ENCODE measurements at places on chromosomes 7 and 10.

- no peak for DNase-seq
Measured at GRCh38 chr10:106825576-106826364, 338.7 kb downstream of the SORCS1 start.

DNA sequence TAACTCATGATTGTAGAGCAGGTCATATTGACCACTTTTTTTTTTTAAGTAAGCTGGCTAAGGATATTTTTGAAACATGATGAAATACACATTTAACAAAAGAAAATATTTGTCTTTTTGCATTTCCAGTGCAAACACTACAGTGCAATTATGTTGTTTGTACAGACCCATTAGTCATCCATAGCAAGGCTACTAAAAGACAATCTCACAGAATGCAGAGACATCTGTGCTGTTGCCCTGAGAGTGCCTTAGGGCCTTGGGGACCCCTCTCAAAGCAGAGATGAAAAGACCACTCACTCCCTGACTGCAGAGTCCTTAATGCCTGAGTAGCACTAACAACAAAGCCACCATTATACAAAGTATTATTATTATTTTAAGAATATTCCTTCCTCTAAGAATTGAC, 104.5 kb downstream of the NRCAM start:
- no peak for DNase-seq

- DNase-seq, result no peak
Measured at GRCh38 chr10:31071232-31072005, 39.8 kb upstream of the ZNF438 start.

- DNase-seq, result no peak
Measured at GRCh38 chr10:76115471-76116155, 684.2 kb downstream of the LRMDA start.

DNA sequence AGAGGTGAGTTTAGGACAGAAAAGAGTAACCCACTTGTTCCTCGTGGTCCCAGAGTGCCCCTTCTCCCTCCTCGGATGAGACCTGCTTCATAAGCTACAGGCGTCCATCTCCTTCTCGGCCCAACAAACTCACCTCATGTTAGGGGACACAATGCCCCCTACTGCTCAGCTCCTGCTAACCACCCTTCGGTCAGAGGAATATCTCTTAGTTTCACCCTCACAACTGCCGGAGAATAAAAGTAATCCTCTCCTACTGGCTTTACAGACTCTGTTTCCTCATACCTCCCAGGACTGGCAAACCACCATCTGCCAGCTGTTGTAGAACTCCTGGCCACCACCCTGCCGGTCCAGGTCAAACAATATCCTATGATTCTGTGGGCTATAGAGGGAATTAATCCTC, 3.2 kb downstream of the AKR1B15 start:
- no peak for DNase-seq

DNA sequence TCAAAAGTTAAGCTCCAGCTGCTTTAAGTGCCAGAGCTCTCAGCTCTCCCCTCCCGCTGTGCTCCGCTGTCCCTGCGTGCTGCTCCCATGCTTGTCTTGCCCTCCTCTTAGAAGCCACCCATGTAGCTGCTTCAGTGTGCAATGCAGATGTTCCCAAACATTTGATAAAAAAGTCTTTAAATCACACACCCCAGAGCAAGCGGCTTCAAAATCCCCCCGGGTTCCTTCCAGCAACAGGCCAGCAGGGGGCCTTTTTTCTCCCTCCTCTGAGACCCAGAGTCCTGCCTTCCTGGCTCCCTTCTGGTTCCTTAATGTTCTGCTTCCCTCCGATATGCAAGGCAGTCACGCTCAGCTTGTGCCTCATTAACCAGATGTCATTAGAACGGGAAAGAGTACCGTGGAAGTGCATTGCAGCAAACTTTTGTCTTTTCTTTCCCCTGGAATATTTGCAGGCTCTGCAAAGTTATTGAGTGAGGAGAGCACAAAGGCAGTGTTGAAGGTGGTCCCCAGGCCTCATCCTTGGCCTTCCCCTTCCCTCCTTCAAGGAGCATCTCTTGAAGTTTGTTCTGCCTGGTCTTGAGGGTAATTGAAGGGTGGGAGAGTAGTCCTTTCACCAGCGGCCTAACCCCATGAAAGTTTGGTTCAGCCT, 25.5 kb downstream of the LDB3 start:
- no peak for DNase-seq

DNA sequence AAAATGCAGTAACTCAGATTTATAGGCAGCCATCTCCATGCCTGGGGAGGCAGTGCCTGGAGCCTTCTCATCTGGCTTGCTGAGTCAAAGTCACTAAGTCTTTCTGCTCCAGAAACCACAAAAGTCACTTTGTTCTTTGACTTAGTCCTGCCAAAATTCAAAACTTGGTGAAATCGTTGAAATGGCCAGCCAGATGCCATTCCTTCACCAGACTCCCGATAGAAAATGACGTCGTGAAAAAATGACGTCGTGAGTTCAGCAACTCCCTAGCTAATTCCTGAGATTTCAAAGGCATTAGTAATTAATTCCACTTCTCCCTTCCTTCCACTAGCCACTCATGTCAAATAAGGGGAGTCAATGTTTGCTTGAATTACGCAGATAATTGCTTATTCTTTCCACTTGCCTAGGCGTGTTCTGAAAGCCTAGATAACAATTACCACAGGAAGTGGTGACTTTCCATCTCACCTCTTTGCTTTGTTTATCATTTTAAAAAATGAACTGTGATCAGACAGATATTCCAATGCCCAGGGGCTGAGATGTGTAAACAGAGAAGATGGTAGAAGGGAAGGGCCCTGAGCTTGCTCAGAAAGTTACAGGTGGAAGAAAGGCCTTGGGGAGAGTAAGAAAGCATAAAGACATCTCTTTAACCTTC, 48.5 kb upstream of the OSBPL3 start:
- DNase-seq, result no peak

DNA sequence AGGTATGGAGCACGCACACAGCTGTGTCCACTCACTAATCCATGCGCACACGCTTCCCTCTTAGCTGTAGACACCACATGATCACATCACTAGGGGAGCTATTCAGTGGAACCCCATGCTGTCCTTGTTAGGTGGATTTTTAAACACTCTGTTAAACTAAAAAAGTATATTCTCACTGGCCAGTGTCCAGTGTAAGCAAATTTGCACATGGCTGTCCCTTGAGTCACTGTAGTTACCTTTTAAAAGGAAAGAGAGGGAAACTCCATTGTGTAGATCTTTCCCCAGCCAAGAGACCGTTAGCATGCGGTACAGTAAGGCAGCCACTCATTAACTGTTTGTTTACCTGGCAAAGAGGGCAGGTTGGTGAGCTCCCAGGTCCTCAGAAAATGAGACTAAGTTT, 81.6 kb upstream of the INSYN2A start:
- no peak for DNase-seq

GRCh38 chr10:61503051-61503450, 49.9 kb upstream of the TMEM26 start:
- no peak for DNase-seq

GRCh38 chr10:69223028-69223342, 2.9 kb downstream of the HKDC1 start:
- no peak for DNase-seq

GRCh38 chr10:17585016-17585415, 32.2 kb downstream of the HACD1 start:
- no peak for DNase-seq

DNA sequence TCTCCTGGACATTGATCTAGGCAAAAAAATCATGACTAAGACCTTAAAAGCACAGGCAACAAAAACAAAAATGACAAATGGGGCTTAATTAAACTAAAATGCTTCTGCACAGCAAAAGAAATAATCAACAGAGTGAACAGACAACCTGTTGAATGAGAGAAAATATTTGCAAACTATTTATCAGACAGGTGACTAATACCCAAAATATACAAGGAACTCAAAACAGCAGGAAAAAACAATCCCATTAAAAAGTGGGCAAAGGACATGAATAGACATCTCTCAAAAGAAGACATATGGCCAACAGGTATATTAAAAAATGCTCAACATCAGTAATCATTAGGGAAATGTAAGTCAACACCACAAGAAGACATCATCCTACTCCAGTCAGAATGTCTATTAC, 166.8 kb downstream of the MTERF1 start:
- DNase-seq, result no peak

- no peak for DNase-seq
Measured at GRCh38 chr7:40077849-40078248, 56.6 kb downstream of the MPLKIP start.

- no peak for DNase-seq
Measured at GRCh38 chr10:69558559-69558958, 14.7 kb downstream of the NEUROG3 start.

- DNase-seq, result no peak
Measured at GRCh38 chr7:145643981-145644380, 472.6 kb upstream of the CNTNAP2 start.

GRCh38 chr7:137297551-137298463, 45.7 kb downstream of the PTN start:
- DNase-seq, result no peak

- DNase-seq, result no peak
Measured at GRCh38 chr7:95427914-95428516, 6.8 kb downstream of the PON2 start.

DNA sequence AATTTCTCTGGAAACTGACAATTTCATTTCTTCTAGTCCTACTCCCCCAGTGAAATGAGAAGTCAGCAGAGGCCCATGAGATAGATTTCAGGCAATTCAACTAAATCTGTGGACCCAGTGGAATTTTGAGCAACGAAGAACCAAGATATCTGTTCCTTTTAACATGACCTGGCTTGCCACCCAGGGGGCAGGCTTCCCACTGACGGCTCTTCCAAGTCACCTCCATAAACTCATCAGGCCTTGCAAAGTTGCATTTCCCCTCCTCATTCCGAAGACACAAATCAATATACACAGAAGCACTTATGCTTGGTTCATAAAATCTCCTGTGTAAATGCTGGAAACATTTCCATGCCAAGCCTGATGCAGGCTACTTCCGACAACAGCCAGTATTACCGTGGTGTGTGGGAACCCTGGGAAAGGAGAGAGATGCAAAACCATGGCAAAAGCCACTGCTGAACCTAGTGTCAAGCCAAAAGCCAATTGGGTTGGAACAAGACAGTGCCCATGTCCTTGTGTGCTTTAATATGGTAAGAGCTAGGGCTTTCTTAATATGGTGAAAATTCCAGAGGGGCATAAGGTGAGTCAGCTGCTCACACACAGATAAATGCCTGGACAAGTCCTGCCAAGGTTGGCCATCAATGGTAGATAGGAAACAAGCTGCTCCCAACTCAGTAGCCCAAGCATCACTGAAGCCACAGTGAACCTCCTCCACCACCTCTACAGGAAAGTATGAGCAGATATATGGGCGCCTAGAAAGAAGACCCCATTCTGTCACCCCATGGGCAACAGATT, 1.6 kb downstream of the FRMD4A start:
- DNase-seq, result no peak

DNA sequence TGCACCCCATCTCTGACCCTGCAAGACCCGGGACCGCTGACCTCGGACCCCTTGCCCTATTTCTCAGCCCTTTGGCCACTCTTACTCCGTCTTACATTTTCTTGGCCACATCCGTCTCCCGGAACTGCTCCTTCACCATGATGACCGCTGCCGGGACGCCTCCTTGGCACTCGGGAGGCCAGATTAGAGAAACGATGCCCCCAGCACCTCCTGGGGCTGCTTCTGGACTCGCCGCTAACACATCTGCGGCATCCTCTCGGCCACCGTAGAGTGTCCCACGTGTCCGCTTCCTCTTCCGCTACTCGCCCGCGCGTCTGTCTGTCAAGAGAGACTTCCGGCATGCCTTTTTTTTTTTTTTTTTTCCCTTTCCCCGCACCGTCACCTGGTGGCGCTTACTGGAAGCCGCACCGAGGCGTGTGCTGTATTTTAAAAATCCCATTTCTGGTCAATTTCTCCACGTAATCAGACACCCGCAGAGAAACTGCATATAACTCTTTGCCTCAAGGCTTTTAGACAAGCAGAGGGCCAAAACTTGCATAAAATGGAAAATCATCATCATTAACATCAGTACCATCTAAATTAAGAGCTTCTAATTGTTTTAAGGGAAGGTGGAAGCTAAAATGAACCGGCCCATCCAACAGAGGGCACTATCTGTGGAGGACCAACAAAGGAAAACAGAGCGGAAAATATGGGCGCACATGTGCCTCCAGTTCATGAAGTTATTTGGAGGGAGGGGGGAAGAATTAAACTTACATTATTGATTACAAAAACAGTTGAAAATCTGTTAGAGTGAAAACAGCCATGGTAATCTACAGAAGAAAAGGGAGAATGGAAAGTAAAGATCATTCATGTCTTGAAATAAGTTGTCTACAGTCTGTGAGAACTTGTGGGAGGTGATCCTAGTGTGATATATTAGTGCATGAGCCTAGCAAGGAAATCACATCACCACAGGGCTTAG, at the start of gene POLR3A:
POLR3A (minus strand) TSS at position 247 of the 958 bp plus-strand sequence; CDS start at position 139, 108 bp downstream.
- DNase-seq, result peak; percentile 90

GRCh38 chr7:141754939-141755338, 9.0 kb upstream of the TAS2R3 start:
- no peak for DNase-seq

GRCh38 chr10:46285300-46285699, 1.5 kb upstream of the ANTXRL start:
- DNase-seq, result peak; percentile 13

GRCh38 chr7:158782761-158783401, 46.4 kb downstream of the ESYT2 start:
- DNase-seq, result no peak

- no peak for DNase-seq
Measured at GRCh38 chr10:10361301-10361885, 656.3 kb upstream of the CELF2 start.

DNA sequence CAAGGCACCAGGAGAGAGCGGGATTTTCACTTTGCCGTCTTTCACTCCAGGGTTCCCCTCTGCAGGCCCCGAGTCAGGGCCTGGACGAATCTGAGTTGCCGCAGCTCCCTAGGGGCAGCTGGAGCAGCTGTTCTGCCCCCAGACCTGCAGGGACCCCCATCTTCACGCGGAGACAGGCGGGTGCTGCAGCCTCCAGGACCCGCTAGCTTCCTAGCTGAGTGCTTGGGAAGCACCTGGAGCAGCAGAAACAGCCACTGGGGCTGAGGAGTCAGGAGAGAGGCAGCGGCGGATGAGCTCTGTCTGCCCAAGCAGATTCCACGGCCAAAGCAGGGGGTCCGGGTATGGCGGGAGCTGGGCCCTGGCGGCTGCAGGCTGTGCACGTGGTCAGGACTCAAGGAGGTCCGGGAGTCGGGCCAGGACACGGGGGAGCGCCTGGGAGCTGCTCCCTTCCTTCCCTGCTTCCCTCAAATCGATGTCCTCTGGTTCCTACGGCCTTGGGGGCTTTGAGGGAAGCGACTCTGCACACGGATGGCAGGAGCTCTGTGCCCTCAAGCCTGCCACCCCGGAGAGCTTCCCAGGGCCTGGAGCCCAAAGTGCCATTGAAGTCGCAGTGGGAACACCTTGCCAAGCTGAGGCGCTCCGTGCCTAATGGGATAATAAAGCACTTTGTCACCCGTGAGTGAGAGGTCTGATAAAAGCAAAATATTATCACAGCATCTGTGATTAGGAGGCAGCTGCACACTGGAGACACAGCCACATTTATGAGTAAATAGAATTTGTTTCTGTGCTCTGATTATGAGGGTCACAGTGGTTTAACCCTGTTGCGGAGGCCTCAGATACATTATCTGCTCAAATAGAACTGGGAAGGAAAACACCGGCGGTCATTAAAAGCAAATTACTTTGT, 17.2 kb downstream of the MNX1 start:
- no peak for DNase-seq

GRCh38 chr7:150754951-150755350, 17.7 kb downstream of the GIMAP5 start:
- DNase-seq, result no peak

- no peak for DNase-seq
Measured at GRCh38 chr10:92180399-92180798, 110.5 kb downstream of the CPEB3 start.
